ENCODE measurements at places on chromosomes 11 and 22.
A peak's percentile ranks its signal among the peaks of the same experiment; 100 is the strongest.

GRCh38 chr11:45541693-45542434 is 123.6 kb downstream of the CHST1 start:
- DNase-seq = no peak

GRCh38 chr11:15159085-15159484 is 44.4 kb downstream of the INSC start:
- DNase-seq = no peak

DNA sequence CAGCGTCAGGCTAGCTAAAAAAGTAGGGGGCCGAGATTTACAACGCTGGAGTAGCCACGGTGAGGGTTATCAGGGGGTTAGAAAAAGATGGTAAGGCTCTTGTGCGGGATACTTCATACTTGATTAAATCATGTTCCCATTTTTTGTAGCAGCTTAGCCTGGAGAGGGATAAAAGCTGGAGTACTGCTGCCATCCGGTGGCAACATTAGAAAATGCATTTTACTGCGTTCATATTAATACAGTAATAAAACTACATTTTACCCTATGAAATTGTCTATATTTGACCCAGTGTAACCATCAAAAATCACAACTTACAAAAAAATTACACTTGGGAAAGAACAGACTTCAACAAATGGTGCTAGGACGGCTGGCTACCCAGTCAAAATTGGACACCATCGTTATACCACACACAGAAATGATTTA is 17.3 kb downstream of the RPUSD4 start:
- DNase-seq = peak; percentile 4

DNA sequence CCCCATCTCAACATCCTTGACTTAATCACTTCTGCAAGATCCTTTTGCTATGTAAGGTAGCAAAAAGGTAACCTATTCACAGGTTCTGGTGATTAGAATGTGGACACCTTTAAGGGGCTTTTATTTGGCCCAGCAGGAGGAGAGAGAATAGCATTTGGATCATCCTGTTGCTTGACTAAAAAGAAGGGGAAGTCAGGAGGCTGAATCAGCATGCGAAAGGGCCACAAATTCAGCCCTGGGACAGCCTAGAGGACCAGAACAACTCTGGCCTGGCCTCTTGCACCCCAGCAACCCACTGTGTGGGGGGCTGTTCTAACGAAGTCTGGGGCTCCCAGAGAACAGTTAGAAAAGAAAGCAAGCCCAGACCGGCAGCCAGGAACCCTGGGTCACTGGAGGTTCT is 3.2 kb upstream of the HMOX1 start:
- DNase-seq = no peak

- DNase-seq = no peak
These were observed 406.7 kb downstream of the TBC1D22A start for GRCh38 chr22:47168900-47169800.

- no peak for DNase-seq
These were observed 5.8 kb downstream of the MAPK8IP2 start for GRCh38 chr22:50606165-50606945.

DNA sequence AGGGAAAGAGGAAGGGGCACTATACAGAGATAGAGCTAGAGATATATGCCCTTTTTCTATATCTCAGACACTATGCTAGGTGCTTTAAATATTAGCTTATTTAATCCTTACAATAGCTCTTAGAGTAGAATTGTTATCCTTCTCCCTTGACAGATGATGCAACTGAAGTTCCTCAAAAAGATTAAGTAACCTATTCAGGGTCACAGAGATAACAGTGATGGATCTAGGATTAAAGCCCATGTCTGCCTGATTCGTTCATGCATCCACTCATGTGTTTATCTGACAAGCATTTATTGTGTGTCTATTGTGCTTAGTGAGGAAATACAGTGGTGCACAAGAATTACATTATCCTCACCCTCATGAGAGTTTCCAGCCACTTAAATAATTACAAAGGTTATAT is 8.7 kb downstream of the CCDC83 start:
- DNase-seq = no peak

DNA sequence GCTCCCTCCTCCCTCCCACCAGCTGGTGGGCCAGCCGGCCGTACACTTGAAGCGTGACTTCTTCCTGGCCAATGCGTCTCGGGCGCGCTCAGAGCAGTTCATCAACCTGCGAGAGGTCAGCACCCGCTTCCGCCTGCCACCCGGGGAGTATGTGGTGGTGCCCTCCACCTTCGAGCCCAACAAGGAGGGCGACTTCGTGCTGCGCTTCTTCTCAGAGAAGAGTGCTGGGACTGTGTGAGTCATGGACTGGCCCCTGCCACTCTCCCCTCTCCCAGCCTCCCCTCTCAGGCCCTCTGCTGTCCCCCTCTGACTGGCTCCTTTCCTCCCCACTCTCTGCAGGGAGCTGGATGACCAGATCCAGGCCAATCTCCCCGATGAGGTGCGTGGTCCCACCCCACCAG is 24.7 kb downstream of the CAPN1 start:
- no peak for DNase-seq

DNA sequence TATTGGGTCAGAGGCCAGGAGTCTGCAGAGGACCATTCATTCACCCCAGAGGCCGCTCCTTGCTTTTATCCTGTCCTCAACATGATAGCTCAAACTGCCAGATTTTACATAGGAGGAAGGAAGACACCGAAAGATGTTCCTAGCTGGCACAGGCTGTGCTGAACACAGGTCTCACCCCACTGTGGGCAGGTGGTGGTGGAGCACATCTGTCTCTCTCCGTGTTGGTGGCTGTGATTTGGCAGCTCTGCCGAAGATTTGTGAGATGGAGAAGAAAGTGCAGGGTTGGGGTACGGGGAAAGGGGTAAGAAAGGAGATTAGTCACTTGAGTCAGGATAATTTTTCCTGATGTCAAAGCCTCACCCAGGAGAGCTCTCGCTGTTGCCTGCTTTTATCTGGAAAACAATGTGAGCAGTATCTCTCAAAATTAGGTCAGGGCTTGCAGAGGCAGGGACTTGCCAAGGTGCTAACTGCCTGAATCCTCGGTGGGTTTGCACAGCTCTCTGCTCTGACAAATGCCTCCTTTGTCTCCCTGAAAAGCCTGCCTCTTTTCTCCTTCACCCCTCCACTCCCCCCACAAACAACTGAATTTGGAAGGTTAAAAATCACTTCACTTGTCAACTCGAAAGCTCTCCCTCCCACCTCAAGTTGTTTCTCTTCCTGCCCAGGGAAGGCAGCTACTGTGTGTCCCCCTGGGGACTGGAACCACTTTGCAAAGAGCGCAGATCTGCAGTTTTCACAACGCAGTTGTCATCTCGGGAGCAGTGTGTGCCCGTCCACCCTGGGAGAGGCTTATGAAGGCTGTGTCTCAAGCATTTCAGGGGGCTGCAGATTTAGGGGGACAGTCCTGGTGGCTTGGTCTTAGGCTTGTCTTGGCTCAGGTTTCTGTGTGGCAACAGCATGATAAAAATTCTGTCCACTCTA is 299.7 kb downstream of the ST3GAL4 start:
- DNase-seq = no peak

- no peak for DNase-seq
These were observed 61.5 kb downstream of the DKK3 start for GRCh38 chr11:11946878-11947277.

DNA sequence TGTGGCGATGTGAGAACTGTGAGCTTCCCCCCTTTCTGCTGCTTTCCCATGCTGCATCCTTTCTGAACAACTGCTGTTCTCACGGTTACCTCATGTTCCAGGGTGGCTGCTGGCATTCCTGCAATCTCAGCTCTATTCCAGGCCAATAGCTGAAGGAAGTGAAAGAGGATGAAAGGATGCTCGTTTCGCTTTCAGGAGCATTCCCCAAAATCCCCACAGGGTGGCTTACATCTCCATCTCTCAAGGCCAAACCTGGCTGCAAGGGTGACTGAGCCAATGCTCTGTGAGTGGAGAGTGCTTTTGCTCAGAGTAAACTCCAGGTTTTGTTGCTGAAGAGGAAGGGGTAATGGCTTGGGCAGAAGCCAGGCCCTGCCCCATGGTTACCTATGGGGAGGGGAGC is 848.2 kb downstream of the BRD1 start:
- DNase-seq = no peak

GRCh38 chr11:65791719-65792213 is 4.9 kb downstream of the OVOL1 start:
- DNase-seq = peak; percentile 30

DNA sequence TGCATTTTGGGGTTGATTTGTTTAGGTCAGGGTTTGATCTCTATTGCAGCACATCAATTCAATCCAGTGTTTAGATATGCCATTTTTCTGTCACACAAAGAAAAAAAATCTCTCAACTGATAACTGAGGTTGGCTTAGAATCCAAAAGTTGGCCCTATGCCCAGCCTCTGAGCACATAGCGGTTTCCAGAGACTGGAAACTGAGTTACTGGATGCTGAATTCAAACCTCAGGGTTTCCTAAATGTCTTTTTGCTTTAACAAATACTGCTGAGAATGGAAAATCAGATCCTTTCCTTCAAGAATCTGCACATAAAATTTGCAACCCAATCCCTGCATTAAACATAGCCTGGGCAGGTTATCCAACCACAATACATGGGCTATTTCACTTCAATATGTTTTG is 4.0 kb downstream of the P4HA3 start:
- no peak for DNase-seq

DNA sequence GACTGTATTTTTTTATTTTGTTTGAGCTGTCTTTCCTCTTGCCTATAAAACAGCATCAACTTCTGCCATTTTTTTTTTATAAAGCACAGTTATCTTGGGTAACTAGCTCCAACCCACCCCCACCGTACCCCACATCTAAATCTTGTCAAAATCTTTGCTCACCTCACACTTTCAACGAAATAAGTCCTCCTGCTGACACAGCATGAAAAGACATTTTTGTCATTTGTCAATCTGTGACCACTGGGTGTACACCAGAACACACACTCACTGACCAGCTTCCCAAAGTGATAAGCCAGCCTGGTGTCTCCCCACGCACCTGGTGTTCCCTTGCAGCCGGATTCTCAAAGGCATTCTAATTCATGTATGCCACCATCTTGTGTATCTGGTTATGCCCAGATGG is 1.7 kb upstream of the TECTA start:
- DNase-seq = no peak

DNA sequence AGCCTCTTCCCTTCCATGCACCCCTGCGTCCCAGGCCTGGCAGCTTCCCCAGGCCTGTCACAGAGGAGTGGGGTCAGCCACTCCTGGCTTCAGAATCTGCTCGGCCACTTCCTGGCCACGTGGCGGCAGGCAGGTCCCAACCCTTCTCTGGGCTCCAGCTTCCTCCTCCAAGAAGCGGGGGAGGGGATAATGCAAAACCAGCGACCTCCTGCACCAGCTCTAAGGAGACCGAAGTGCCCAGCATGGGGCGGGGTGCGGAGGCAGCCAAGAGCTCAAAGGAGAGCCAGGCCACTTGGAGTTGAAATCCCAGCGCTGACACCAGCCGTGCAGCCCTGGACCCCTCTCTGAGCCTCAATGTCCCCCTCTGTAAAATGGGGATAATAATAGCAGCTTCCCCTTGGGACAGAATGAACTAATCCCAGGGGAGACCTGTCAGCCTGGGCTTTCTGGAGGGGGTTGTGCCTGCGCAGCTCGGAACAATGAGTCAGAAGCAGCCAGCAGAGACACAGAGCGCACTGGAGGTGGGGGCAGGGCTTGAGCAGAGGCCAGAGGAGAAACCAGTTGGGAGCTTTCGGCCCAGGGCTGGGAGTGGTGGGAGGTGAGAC is 22.8 kb upstream of the PICK1 start:
- DNase-seq = no peak

DNA sequence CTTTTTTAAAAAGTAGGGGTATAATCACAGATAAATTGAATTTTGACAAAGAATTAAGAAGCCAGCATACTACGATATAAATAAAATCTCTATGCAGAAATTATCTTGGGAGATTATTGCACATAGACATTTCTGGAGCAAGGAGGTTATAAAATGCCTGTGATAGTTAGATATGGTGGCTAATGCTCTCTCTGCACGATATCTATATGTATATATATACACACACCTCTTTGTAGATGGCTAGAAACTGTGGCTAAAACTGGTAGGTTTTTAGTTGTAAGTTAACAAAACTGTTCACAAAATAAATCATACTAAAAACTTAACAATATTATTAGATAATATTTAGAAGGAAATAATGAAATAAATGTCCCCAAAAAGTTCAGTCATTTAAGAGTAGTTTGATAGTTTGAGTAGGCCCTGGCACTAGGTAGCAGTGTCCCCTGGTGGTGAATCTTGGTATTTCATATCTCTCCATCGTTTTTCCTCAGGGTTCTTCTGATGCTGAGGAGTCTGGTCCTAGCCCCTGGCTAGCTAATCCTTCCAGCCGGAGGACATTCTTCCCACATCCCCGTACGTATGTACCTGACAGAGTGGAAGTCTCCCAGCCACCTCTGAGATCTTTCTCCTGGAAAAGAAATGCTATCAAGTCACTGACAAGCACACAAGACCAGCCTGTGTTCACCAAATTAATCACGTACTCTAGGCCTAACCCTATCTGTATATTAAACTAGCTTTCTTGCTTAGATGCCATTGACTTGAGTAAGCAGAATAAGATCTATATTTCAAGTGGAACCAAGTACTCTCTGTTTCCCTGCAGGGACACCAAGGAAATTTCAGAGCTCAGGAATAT is 32.2 kb downstream of the ART5 start:
- DNase-seq = peak; percentile 16

DNA sequence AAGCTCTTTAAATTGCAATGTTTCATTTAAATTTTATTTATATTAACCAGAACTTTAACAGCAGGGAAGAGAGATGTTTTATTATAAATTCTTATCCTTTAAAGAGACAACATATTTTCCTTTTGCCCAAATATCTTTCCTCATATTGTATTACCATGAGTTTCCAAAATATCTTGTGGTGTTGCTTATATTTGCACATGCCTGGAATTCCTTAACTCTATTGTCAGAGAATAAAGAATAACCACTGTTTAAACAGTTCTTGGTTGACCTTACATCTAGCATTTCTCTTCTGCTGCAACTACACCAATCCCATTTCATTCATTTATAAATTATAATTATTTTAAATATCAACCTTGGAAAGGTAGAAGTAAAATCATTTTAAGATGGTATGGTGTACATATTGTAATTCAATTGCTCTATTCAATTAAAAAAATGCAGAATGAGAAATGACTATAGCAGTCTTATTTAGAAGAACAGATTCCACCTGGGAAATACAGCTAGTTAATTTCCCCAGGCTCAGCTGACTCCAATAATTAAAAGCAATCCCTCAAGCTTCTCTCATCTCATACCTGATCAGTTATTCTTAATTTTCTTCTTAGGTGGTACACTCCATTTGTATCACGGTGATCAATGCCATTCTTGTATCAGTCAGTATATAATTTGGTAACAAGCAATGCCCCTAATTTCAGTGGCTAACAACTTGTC is 923.3 kb downstream of the KCNA4 start:
- no peak for DNase-seq

- DNase-seq = no peak
These were observed 5.2 kb downstream of the APOL1 start for GRCh38 chr22:36257948-36258670.

GRCh38 chr11:118224511-118225188 is at the start of gene JAML:
Gene JAML, minus strand, starts transcription at chr11:118225011. Its CDS starts 10,145 bp downstream, at chr11:118214866.
- no peak for DNase-seq

GRCh38 chr11:106305458-106305857 is 228.0 kb downstream of the AASDHPPT start:
- DNase-seq = no peak

DNA sequence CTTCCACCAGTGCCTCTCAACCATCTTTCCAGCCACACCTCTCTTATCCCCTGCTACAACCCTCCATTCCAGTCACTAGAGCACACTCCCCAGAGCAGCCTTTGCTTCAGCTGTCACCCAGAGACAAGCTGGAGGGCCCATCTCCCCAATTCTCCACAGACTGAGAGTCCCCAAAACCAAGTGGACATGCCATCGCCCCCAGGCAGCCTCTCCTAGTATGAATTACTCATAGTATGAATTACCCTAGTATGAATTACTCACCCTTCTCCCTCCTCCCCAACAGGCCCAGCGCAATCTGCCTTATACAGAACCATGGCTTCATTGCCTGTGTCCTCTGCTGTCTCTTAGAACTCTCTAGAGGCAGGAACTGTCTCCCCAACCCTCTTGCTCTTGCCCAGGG is 24.8 kb downstream of the MYH9 start:
- DNase-seq = no peak

Data from activated T-cell treated with anti-CD3 and anti-CD28 coated beads for 24 hours (primary cell).